ENCODE measurements at places on chromosomes 5 and 9. TPM values are rescaled to one million over a fixed set of nuclear protein-coding genes. Genes with fewer than 3 reads are reported as not detected.

GRCh38 chr5:134406390-134406789 is 5.3 kb downstream of the CDKN2AIPNL start:
- H3K4me1 ChIP-seq: peaks cover 27% of the 10 kb centered on the region
- H3K4me3 ChIP-seq: no peak overlapping the region
- H3K27me3 ChIP-seq: no peaks in the 10 kb centered on the region
- H3K36me3 ChIP-seq: peaks cover under 1% of the 10 kb centered on the region

DNA sequence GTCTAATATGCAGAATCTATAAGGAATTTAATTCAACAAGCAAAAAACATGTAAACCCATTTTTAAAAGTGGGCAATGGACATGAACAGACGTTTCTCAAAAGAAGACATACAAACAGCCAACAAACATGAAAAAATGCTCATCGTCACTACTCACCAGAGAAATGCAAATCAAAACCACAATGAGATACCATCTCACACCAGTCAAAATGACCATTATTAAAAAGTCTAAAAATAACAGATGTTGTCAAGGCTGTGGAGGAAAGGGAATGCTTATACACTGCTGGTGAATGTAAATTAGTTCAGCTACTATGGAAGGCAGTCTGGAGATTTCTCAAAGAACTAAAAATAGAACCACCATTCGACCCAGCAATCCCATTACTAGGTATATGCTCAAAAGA is 3.1 kb upstream of the KLHL3 start:
- H3K27ac ChIP-seq: no peak overlapping the region
- H3K4me3 ChIP-seq: no peak overlapping the region
- no peaks in the 10 kb centered on the region for H3K27me3 ChIP-seq
- peaks cover 5% of the 10 kb centered on the region for H3K36me3 ChIP-seq

DNA sequence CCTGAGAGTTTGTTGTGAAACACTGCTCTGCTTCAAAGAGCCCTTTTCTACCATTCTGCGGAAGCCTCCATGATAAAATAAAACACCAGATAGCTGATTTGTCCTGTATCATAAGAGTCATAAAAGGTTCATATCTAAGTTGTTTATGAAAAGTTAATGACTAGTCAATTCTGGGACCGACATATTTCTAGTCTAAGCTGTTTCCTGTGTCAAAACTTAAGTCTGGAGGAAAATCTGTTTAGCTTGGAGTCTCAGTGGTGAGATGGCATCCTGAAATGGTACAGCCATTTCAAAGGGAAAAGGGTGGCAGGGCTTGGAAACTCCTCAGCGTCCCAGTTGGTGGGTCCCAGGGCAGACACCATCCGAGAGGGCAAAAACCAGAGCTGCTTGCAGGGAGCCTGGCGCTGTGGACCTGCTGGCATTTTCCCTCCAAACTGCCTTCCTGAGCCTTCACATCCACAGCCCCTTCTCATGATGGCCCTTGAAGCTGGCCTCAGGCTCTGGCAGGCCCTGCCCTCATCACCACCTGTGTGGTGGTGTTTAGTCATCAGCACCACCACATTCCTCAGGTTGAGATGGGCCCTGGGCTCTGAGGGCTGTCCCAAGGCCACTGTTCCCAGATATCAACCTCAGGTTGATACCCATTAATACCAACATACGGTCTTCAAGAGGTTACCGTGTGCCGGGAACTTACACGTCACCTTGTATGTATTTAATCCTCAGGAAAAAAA is 184.0 kb downstream of the HSPA4 start:
- H3K27ac ChIP-seq: no peak overlapping the region
- peaks cover 6% of the 10 kb centered on the region for H3K27me3 ChIP-seq
- no peak overlapping the region for H3K4me3 ChIP-seq
- H3K4me1 ChIP-seq: no peaks in the 10 kb centered on the region
- H3K36me3 ChIP-seq: peaks cover 3% of the 10 kb centered on the region

- no peak overlapping the region for H3K4me3 ChIP-seq
- H3K27ac ChIP-seq: no peak overlapping the region
- H3K36me3 ChIP-seq: no peaks in the 10 kb centered on the region
- DNase-seq: no peak
Measured at GRCh38 chr5:6393596-6394194, 15.3 kb upstream of the MED10 start.

DNA sequence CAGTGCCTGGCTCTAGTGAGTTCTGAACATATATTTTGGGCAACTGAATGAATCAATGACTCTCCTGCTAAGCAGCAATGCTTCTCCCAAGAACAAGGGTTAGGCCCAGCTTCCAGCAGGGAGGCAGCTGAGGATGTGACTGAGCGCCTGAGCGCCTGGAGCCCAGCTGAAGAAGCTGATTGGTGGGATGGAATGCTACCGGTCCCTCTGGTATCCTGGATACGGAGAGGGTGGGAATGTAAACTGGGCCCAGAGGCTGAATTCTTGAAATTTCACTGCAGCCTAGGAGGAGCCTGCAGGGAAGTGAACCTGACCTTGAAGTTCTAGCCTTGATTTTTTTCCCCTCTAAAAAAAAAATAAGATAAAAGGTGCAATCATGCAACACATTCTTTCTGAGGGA is 43.2 kb downstream of the WWC1 start:
- DNase-seq: peak; percentile 71
- H3K27me3 ChIP-seq: no peaks in the 10 kb centered on the region
- H3K4me1 ChIP-seq: peaks cover 33% of the 10 kb centered on the region
- H3K36me3 ChIP-seq: no peaks in the 10 kb centered on the region
- peak overlapping the region; percentile 93 for H3K27ac ChIP-seq

DNA sequence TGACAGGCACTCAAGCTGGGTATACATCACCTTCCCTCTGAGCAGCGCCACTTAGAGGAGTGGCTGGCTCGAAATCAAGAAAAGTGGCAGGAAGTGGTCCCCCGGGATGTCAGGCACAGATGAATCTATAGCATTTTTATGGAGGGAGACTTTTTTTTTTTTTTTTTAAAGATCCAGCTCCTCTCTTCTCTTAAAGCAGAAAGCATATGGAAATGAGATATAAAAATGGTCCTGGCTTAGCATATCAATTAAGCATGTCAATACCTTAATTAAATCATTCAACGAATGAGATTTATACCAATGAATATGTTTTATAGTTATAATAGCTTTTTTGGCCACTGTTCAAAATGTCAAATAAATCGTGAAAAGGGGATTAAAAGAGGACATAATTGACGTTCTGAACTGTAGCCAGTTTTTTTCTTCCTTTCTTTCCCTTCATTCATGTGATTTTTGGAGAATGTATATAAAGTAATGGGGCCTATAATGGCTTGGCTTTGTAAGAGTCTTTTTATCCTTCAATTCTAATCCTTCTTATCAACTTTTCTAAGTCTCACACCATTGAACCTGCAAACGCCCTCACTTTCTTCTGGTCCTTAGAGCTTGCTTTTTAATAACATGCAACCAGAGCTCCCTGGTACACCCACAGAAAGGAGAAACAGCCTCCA is 319.2 kb upstream of the PANK3 start:
- DNase-seq: no peak
- H3K27ac ChIP-seq: peak overlapping the region; percentile 81
- H3K4me1 ChIP-seq: peaks cover 63% of the 10 kb centered on the region
- peaks cover 4% of the 10 kb centered on the region for H3K27me3 ChIP-seq
- no peak overlapping the region for H3K4me3 ChIP-seq

Gene IGFBPL1
- total RNA-seq: 0.34 TPM

Gene ROR2
- total RNA-seq: 36.7 TPM
